Stimulated activated CD8-positive, alpha-beta memory T cell treated with anti-CD3 and anti-CD28 coated beads, Interleukin-4, amount 100 ng/mL, for 4 hours (primary cell): ENCODE measurements at places on chromosomes 3 and 15.

- DNase-seq = no peak
These were observed 16.7 kb downstream of the MAPKBP1 start for GRCh38 chr15:41790756-41791546.

DNA sequence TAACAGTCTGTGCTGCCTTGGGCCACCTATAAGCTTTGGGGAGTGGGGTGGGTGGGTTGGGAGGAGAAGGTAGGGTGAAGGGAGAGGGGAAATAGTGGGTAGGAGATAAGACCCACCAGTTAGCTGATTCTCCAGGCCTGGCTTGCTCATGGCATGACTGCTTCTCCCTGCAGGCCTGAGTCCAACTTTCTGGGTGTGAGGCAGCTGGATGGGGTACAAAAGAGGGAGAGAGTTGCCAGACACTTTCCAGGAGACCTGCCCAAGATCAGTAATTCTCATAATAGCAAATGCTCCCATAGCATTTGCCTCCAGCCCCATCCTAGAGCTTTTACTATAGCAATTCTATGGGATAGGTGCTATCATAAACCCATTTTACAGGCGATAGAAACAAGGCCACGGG, 7.7 kb downstream of the CGNL1 start:
- DNase-seq = no peak

DNA sequence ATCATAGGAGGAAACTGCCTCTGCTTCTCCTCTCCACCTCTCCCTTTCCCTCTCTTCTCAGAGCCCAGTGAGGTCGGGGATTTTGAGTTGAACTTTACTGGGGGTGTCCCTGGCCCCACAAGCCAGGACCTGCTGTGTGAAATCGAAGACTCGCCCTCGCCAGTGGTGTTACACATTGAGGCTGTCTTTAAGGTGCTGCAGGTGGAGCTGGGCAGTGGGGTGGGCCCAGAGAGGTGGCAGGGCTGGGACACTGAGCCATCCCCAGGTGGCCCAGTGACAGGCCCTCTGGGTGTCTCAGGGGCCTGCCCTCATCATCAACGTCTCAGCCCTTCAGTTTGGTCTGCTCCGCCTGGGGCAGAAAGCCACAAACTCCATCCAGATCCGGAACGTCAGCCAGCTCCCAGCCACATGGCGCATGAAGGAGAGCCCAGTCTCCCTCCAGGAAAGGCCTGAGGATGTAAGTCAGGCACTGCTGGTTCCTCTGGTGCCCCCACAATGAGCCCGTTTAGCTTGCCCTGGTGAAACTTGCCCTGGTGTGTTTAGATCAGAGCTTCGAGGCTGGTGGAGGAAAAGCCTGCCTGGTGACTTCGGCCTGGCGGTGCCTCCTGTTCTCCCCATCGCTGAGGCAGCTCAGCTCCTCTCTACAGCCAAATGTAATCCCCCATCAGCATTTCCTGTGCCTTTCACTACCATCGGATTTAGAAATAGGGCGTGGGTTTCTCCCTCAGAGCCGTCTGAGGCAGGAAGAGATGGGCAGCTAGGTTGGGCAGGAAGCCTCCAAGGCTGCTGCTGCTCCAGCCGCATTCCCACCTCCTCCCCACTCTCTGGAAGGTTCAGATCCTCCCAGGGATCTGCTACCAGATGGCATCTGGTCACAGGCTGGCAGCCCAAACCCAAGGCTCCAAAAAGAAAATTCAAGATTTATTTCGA, 39.2 kb downstream of the ACAA1 start:
- DNase-seq = no peak

GRCh38 chr3:119702530-119703527, at the start of gene CFAP91:
TSS of gene CFAP91 (plus strand) at chr3:119703022. CDS start at chr3:119703099, 77 bp downstream.
- peak; percentile 69 for DNase-seq

GRCh38 chr3:190346541-190346940, 24.3 kb upstream of the CLDN1 start:
- no peak for DNase-seq

DNA sequence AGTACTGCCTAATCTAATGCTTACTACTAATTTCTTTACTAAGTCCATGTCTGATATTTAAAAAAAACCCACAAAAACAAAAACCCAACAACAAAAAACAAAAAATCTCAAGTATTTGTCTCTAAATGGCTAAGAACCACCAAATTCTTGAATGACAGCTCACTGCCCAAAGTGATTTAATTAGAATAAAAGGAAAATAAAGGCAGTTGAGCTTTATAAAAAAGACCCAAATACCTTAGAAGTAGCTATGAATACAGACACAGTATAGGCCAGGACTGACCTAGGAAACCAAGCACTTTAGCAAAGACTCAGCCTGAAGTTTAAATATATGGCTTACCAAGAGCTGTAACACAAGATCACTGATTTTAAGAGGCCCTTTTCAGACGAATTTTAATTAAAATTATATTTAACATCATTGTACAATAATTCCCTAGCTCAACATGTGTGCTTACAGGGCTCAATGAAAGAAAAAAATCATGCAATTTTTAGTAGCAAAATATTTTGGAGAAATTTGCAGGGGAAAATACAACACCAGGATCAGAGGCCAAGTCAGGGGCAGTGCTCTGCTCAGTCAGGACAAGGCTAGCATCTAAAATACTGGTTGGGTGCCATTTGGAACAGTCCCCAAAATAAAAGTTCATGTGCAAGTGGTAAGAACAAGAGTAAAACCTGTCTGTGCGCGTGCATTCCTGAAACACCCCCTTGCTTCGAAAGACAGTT, 24.8 kb downstream of the UQCC5 start:
- DNase-seq = no peak
